Effector memory CD4-positive, alpha-beta T cell (primary cell): ENCODE measurements at places on chromosomes 4 and X.

GRCh38 chr4:1813915-1814314 lies 20.8 kb downstream of the FGFR3 start:
- DNase-seq: no peak

DNA sequence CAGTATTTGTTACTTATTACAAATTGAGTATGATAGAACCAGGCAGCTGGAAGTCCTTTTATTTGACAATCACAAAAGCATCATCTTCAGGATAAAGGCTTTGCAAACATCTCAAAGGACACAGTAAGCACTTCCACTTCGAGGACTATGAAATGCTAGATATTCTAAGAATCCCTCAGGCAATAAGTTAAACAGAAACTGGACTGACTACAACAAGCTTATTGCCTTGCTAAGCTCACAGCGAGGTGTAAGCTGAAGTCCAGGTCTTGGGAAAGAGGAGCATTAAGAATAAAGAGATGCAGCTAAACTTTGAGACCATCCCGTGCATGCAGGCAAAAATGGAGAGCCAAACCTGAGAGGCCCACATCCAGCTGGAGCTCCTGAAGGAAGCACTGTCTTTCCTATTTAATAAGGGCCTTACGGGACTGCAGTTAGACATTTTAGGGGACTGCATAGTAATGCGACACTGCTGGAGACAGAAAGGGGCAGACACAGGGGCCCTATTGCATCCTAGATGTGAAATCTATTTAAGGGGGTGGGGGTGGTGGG lies 38.7 kb downstream of the DCHS2 start:
- no peak for DNase-seq

- no peak for DNase-seq
Observed at GRCh38 chrX:11953615-11954014, 184.7 kb upstream of the FRMPD4 start.

DNA sequence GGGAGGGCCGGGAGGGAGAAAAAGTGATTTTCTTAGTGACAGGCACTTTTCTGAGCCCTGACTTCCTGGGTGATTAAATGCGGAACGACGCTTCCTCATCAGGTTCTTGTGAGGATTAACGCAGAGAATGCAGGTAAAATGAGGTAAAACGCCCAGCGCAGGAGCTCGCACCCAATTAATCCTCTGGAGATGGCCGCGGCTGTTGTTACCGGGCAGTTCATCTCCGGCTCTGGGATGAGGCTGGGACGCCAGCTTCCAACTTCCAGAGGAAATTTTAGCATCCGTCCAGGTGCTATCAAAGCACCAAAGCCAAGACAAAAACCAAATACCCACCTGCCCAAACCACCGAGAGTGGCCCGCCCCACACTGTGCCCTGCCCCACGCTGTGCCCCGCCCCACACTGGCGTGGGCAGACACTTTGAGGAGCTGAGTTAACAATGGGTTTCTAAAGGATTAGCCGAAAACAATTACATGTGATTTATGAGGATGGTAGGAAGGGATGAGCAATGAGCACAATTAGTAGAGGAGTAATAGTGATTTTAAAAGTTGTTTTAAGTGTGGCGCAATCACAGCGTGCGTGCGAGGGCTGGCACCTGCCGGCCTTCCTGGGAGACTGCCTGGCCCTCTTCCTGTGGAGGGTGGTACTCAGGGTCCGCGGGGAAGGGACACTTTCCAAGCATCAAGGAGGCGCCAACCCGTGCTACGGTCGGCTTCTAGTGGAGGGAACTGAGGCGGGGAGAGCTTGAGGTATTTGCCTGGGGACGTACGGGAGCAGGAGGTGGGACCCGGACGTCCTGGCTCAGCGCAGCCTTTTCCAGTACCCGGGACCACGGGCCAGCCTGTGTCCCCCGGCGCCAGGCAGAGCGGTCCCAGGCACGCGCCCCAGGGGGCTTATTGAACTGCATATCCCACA lies 41.6 kb upstream of the ADRA2C start:
- no peak for DNase-seq

- no peak for DNase-seq
Observed at GRCh38 chr4:177964061-177964460, 521.8 kb upstream of the AGA start.

DNA sequence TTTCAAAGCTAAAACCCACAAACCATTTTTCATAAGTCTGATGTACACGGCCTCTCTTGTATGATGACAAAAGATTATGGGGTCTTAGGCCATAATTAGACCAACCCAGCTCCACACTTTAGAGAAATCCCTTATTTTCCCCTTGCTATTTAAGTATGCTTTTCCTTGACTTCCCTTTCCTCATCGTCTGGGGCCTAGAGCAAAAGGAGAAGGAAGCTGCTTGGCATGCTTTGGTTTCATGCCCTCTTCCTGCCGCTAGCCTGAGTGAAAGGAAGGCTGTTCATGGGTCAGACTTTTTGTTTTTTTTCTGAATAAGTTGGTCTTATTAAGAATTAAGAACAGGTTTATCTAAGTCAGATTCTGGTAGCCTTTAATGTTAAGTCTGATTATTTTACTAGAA lies 10.6 kb upstream of the RASGEF1B start:
- DNase-seq: no peak

DNA sequence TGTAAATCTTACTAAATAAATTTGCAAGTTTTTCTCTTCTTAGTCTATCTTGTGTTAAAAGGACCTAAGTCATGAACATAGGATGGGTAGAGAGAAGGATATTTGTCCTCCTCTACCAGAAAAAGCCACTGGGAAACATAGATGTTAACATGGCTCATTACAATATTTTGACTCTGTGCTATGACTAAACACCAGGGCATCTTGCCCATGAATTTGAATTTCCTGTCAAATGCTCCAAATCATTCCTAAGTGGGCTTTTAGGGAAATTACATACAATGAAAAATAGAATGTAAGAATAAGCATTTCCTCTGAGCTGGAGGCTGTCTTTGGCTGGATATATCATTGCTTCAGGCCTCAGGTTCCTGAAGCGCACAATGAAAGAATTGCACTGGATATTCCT lies 39.1 kb downstream of the ANOS1 start:
- DNase-seq: no peak

GRCh38 chrX:8404926-8405325 lies 59.7 kb upstream of the VCX3B start:
- no peak for DNase-seq

DNA sequence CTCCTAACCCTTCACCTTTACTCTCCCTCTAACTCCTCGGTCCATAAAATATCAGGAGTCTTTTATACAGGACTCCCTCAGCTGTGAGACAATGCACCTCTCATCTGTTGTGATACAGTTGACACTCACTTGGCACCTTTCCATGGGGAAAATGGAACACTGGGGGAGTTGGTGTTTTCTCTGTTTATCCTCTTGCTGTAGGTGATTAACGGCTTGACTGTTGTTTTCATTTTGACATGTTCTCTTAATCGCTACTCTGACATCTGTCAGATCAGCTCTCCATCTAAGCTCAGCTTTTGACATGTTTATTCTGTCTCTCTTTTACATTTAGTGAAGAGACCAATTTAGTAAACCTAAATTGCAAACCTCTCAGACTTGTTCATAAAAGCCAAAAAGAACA lies 604.8 kb downstream of the TRAM1L1 start:
- DNase-seq: no peak
